ENCODE measurements at places on chromosomes 13 and 19.

- DNase-seq, result no peak
Observed at GRCh38 chr13:41821238-41821594, 139.7 kb downstream of the VWA8 start.

GRCh38 chr19:48698046-48698445, 2.3 kb downstream of the FUT2 start:
- no peak for DNase-seq

DNA sequence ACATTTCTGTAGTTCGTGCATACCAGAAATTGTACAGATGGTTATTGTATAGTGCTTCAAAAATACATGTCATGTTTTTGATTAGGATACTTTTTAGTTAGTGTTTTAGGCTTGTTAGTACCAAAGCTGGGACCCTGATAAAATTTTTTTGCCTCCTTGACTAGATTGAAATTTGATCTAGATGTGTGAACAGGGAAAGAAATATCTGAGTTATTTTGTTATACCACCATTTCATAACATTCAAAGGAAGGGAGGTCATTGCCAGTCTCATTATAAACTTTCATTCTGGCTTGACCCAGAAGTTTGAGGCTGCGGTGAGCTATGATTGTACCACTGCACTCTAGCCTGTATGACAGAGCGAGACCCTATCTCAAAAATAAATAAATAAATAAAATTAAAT, 9.0 kb downstream of the LMO7 start:
- no peak for DNase-seq

DNA sequence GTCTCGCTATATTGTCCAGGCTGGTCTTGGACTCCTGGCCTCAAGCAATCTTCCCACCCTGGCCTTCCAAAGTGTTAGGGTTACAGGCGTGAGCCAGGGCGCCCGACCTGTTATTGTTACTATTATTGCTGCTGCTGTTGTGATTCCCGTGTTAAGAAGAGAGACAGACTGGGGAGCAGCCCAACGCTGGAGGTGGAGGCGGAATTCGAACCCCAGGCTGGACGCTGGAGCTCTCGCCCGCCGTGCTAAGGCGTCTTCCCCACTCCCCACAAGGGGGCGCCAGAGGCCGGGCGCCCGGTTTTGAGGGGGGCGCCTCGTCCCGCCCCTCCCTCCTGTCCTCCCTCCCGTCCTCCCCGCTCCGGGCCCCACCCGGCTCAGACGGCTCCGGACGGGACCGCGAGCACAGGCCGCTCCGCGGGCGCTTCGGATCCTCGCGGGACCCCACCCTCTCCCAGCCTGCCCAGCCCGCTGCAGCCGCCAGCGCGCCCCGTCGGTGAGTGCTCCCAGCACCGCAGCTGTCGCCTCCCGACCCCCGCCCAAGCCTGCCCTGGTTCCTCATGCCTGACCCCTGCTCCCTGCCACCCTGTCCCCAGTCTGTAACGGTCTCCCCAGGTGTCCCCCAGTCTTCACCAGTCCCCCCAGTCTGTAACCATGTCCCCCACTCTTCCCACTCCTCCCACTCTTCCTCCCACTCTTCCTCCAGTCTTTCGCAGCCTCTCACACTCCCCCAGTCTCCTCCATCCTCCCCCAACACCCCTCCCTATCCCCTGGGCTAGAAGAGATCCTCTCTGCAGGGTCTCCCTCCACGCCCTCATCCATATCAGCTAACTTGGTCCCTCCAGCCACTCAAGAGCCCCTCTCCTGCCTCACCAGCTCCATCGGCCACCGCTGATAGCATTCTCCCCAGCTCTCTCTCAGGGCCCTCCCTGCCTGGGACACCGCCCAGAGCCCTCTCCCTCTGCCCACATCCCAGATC, at the start of gene EHD2:
EHD2 (plus strand) TSS at position 377 of the 976 bp plus-strand sequence. CDS start 3,191 bp downstream, outside the sequence.
- no peak for DNase-seq

- no peak for DNase-seq
Observed at GRCh38 chr13:53513226-53513625, 484.6 kb downstream of the OLFM4 start.

- DNase-seq, result no peak
Observed at GRCh38 chr19:30447553-30447870, 75.3 kb downstream of the ZNF536 start.

DNA sequence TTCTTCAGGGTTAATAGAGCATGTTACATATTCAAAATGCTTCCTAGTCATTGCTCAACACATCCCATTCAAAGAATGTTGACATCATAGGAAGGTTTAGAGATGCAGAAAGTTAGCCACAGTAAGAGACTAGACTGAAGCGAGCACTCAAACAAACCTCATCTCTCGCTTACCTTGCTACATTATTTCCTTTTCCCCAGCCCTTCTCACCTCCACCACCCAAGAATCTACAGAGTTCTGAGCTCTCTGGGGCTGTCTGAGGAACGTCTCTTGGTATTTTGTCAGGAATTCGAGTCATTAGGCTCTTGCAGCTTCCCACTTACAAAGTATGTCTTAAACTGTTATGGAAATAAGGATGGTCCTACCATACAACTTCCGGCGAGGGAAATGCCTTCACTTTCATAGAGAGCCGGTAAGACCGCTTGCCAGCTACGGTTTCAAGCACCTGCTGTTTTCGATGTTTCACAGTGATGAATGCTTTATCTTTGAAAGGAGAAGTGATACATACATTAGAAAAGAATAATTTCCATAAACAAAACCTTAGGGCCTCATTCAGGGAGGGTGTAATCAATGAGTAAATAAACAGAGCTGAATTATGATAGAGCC, 65.1 kb downstream of the FLT1 start:
- no peak for DNase-seq

- DNase-seq, result no peak
Observed at GRCh38 chr19:35404879-35405622, 34.2 kb downstream of the GPR42 start.

- no peak for DNase-seq
Observed at GRCh38 chr13:58048670-58049069, 417.1 kb downstream of the PCDH17 start.

DNA sequence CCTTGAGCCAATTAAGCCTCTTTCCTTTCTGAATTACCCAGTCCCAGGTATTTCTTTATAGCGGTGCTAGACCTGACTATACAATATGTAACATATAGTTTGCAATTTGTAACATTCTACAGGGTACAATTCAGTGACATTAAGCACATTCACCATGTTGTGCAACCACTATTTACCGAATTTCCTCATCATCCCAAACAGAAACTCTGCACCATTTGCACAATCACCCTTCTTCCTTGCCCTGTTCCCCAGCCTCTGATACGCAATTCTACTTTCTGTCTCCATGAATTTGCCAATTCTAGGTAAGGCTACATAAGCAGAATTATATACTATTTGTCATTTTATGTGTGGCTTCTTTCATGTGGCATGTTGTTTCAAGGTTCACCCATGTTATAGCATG, 13.7 kb upstream of the SIGLEC10 start:
- DNase-seq, result no peak

DNA sequence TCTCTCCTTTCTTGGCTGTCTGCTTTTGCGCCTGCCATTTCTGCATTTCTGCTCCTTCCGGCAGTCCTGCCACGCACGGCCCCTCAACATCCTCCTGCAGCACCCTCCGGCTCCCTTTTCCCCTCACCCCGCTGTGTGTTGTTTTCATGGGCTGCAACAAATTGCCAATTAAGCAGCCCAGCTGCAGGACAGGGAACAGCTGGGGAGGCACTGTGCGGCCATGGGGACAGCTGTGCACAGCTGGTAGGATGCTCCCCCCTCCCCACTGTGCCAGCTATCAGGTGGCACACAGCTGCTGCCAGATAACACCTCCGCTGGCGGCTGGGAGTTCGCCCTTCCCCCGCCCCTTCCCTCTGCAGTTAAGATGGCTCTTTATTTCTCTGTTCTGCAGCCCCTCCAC, 25.4 kb downstream of the LYL1 start:
- DNase-seq, result no peak

DNA sequence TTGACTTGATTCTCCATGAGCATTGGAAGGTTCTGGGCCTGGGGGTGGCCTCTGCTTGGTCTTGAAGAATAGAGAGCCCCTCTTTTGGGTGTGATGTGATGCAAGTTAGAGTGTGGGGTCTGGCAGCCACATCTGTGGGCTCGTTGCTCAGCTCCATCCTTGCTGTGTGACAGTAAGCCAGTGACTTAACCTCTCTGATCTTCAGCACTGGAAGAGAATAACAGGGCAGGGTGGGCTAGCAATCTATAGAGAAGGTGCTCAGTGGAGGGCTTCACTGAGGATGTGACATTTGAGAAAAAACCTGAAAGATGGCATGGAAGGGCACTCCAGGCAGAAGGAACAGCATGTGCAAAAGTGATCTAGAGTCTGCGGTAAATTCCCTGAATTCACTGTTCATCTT, 28.2 kb downstream of the CELF5 start:
- DNase-seq, result no peak

DNA sequence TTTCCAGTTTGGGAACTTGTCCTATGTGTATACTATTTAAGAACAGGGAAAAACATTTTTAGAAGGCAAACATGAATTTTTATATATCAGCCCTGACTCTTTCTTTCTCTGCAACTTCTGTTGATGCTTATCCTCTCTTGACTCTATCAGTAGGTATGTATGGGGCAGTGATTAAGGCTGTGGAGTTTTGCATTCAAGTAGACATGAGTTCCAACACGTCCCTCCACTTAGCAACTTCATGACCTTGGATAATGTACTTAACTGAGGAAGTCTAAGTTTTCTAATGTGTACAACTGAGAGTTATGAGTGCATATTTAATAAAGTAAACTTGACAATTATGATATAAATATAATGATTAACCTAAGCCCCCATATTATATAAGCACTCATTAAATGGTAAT, 414.6 kb downstream of the TDRD3 start:
- no peak for DNase-seq

DNA sequence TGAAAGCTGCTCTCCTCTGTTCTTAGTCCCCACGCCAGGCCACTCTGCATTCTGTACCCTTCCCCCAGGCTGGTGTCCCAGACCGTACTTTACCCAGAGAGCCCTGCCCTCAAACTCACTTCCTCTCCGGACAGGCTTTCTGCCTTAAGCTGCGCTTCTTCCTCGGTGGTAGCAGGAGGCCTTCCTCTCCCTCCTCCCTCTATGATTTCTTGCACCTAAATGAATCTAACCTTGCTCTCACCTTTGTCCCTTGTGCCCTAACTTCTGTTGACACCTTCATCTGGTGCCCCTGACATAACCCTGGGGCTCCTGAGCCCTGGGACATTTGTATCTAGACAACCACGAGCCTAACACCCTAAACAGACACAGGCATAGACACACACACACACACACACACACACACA, 29.6 kb upstream of the CEACAM21 start:
- no peak for DNase-seq

GRCh38 chr19:54024660-54025059, 33.2 kb downstream of the CACNG6 start:
- DNase-seq, result no peak

- DNase-seq, result no peak
Observed at GRCh38 chr19:38734426-38735256, 9.6 kb downstream of the CAPN12 start.

DNA sequence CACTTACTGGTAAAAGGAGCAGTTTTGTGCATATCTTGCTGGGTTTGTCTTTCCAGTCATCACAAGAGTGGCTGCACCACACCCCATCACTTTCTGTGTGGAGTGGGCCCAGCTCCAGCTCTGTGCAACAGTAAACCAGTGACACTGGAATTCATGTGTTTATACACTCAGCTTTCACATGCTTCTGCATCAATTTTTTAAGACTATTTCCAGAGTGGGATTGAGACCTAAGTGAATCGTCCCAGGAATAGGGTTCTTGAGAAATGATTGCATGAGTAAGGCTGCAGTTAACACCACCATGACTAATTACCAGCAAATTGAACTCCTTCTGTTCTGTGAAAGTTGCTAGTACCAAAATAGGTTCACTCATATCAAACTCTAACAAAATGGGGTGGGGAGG, 5.3 kb upstream of the CFAP97D2 start:
- DNase-seq, result no peak

DNA sequence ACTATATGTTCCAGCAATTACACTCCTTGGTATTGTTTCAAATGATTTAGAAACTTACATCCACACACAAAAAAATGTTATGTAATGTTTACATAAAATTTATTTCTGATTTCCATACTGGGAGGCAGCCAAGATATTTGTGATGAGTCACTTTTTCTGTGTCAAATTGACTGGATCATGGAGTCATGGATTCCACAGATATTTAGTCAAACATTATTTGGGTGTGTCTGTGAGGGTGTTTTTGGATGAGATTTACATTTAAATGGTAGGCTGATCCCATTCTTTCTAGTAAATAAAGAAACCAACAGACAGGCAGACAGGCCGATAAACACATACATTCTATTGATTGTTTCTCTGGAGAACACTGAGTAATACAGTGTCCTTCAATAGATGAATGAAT, 562.8 kb downstream of the SLITRK6 start:
- DNase-seq, result no peak

DNA sequence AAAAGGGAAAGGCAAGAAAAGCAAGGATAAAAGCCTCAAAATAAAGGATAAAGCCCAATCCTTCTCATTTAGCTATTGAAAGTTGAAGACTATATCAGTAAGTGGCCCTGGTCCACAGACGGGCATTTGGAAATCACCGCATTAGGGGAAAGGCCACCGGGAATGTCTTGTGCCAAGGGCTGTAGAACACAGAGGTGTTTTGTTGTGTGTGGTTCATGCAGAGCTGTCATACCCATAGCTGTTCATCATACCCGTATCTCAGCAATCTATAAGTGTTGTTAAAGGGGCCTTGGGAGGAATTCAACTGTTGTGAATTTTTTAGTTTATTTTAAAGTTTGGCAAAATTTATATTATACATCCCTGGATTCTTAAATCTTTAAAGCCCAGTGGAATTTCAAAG, 33.0 kb downstream of the DLEU7 start:
- no peak for DNase-seq

GRCh38 chr13:113565526-113566226, 18.9 kb upstream of the TFDP1 start:
- no peak for DNase-seq

DNA sequence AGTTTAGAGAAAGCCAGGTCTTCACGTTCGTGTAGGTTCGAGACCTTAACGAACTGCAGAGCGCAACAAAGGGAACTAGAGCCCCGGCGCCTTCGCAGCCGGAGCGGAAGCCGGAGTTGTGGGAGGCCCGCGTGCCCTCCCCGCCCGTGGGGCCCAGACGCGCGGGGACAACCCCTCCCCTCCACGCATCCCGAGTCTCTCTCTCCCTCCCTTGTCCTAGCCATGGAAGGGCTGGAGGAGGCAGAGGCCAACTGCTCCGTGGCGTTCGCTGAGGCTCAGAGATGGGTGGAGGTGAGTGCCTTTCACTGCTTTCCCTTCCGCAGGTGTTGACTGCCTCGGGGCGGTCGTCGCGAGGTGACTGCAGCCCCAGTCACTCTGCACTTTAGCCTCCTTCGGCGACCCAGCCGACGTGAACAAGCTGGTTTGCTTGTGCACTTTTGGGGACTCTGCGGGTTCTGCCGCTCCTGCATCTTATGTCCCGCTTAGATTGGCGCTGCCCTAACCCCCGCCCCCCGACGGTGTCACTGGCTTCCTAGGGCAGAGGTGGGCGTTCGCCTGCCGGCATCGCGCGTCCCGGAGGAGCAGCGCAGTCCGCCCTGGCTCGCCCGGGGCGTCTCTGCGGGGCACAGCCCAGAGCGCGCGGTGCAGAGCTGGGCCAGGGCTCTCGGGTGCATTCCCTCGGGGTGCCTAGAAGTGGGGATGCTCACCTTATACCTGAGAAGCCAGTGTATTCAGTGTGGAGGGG, 478 bp downstream of the LMO7 start:
- peak; percentile 42 for DNase-seq

- DNase-seq, result no peak
Observed at GRCh38 chr19:16200038-16201010, 2.6 kb downstream of the AP1M1 start.
